Esophagus mucosa (tissue), 1 donor: ENCODE measurements at places on chromosomes 3 and 15.

DNA sequence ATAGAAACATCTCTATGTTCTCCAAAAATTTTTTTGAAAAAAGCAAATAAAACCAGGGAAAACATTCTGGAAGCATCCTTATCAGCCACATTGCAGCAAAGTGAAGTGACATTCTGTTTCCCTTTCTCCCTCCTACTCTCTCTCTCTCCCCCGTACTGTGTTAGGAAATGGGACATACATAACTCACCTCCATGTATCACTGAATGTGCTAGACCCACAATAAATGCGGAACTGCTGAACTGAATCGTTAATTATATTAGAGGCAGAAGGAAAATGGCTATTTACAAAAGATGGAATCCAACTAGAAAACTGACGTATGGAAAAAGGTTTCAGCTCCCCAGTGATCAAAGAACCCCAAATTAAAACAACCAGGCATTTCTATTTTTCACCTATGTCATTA is 129.8 kb downstream of the MINAR1 start:
- ATAC-seq = no peak

DNA sequence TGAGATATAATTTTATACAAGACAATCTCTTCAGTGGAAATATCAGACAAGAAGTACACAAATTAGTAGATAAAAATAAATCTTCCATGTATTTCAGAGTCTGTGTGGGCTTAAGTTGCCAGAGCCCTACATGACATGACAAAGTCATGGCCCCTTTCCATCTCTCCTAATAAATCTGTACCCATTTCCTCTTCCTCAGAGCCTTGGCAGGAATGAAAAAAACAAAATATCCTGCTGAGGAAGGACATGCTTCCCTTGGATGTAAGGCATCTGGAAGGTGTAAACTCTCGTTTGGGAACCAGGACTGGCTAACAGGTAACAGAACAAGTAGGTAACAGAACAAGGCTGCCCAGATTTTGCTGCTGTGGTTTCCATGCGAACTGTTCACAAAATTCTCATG is 148.1 kb downstream of the SNRK start:
- no peak for ATAC-seq

GRCh38 chr15:88491158-88491557 is 23.6 kb downstream of the MRPS11 start:
- peak; percentile 30 for ATAC-seq

DNA sequence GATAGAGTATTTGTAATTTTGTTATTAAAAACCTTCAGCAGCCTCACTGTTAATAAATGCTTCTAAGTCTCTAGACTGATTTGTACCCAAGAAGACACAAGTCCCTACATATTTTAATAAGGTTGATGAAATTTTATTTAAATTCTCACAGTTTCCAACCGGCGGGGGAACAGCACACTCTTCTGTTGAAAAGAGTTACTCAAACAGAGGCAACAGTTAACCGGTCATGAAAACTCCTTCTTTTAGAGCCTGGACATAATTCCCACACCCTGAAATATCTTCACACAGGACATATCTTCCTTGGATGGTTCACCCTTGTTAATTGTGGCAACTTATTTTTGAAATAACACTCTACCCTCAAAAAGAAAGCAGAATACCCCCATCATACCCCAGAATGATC is 278.8 kb downstream of the FOXP1 start:
- no peak for ATAC-seq

GRCh38 chr3:10299679-10300078 is 6.9 kb upstream of the GHRL start:
- ATAC-seq = no peak

GRCh38 chr3:55654123-55654760 is 167.1 kb upstream of the WNT5A start:
- no peak for ATAC-seq

DNA sequence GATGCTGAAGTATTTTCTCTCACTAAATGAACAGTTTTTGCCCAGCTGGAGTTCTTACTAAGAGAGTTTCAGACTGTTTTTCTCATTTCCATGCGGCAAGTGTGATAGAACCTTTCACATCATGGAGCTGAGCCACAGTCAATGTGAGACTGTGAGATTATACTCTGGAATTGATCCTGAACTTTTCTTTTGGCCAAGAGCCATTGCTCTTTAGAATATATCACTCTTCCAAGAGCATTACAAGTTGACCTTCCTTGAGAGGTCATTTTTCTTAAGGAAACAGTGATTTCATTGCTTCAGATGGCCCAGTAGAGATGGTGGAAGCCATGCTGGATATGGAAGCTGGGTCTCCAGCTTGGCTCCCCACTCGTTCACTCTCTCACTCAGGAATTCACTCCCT is 212.9 kb upstream of the UMPS start:
- no peak for ATAC-seq

GRCh38 chr3:35849963-35850362 is 210.6 kb downstream of the ARPP21 start:
- no peak for ATAC-seq

GRCh38 chr15:48560321-48561051 is 85.0 kb downstream of the FBN1 start:
- peak; percentile 42 for ATAC-seq

- no peak for ATAC-seq
These were observed 154.8 kb downstream of the SLC9A9 start for GRCh38 chr3:143693506-143693905.

DNA sequence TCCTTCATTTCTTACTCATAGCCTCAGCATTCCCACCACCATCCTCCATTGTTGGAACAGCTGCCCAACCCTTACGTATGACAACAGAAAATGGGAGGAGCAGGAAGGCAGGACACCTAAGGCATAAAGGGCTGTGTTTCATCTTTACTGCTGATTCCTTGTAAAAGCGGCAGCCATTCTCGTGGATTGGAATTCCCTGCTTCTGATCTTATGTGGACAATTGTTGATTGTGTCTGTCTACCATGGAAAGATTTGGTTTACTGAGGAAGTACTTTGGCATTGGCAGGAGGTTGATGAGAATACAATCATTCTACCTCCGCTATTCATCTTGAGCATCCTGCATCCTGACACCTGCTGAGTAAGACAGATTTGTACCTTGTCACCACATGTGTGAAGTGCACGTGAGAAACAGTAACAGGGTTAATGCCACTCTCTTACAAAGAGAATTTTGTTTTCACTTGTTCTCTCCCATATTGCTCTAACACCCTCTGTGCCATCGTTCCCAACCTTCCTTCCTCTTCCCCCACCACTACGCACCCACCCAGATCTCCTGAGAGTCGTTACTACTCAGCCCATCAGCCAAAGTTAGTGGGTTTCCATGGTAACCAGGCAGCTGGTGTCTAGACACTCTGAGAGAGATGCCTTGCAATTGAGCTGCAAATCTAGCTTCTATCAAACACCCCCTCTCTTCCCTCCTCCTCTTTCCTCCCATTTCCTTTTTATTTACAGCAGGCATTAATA is 75.7 kb downstream of the GAP43 start:
- ATAC-seq = no peak

DNA sequence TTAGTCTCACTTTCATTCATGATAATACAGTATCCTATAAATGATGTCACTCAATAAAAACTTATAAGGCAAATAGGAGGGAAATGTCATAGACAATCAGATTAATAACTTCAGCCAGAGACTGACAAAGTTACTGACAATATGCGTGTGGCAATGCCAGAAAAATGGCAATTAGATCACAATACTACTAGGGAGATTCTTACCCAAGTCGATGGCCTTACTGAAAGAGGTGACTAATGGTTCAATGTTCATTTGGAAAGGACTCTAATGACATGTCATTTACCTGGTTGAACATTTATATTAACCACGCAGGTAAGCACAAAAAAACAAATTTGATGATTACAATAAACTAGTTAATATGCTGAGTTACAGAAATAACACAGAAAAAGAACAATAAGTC is 45.9 kb upstream of the WDR5B start:
- no peak for ATAC-seq
